ENCODE measurements at places on chromosomes 12 and 14. TPM values are rescaled to one million over a fixed set of nuclear protein-coding genes. Genes with fewer than 3 reads are reported as not detected.

Gene PSME2
- 165 TPM for total RNA-seq

DNA sequence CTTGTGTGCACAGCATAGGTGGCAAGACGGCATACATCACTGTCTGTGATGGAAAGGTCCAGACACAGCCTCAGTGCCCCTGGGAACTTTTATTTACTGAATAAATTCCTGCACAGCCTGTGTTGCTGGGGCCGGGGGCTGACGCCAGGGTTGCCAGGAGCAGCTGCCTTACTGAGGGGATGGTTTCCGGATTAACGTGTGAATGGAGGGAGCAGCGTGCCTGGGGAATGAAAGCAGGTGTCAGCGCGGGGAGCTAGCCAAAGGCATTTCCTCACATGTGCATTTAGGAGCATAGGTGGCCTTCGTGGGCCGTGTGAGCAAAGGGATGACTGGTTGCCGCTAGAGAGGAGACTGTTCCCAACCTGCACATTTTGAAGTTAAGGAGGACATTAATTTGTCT lies 41.6 kb downstream of the SFSWAP start:
- no peak for DNase-seq

- no peak for DNase-seq
Measured at GRCh38 chr14:102776761-102777710, at the start of gene TRAF3. TSS of gene TRAF3 (plus strand) at chr14:102777449. CDS start at chr14:102870202, 92,753 bp downstream.

DNA sequence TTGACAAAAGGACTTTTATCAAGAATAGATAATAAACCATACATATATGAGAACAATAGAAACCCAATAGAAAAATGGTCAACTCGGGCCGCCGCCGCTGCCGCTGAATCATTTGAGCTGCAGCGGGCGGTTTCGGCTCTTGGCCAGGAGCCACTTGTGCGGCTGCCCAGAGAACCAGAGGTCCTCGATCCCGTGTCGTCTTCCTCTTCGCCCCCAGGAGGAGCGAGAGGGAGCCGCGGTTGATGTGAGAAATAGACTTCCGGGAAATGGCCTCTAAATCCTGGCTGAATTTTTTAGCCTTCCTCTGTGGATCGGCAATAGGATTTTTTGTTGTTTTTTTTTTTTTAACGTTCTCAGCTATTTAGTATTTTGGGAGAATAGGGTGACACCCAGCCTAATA lies 44.8 kb downstream of the CPSF6 start:
- DNase-seq = no peak

GRCh38 chr14:34098045-34098984 lies 147.4 kb upstream of the EGLN3 start:
- peak; percentile 29 for DNase-seq

Gene AICDA
- total RNA-seq = not detected

Gene KANSL2
- total RNA-seq = 32.3 TPM

DNA sequence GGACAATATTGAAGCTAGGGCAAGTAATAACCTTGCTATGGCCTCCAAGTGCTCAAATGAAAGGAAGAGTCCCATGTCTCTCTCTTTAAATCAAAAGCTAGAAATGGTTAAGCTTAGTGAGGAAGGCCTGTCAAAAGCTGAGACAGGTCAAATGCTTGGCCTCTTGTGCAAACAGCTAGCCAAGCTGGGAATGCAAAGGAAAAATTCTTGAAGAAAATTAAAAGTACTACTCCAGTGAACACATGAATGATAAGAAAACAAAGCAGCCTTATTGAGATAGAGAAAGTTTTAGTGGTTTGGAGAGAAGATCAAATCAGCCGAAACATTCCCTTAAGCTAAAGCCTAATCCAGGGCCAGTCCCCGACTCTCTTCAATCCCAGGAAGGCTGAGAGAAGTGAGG lies 84.1 kb upstream of the PLEKHA5 start:
- no peak for DNase-seq

DNA sequence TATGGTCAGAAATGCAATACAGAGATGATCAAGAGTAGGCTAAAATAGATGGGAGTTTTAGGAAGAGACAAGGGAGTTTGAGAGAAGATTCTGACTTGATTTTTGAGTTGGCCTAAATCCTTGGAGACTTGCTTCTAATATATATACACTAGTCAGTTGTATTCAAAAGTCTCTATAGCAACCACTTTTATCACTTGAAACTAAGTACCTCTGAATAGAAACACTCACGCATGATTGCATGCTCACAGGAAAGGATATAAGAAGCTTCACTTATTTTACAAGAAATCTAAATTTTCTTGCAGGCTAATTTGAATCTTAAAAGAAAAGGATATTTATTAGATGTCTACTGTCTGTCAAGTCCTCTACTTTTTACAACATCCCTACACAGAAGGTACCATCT lies 316.8 kb downstream of the SNAPC1 start:
- DNase-seq = no peak

- no peak for DNase-seq
Measured at GRCh38 chr12:121628037-121628436, 1.7 kb downstream of the ORAI1 start.

Gene PLEKHD1
- total RNA-seq = not detected

DNA sequence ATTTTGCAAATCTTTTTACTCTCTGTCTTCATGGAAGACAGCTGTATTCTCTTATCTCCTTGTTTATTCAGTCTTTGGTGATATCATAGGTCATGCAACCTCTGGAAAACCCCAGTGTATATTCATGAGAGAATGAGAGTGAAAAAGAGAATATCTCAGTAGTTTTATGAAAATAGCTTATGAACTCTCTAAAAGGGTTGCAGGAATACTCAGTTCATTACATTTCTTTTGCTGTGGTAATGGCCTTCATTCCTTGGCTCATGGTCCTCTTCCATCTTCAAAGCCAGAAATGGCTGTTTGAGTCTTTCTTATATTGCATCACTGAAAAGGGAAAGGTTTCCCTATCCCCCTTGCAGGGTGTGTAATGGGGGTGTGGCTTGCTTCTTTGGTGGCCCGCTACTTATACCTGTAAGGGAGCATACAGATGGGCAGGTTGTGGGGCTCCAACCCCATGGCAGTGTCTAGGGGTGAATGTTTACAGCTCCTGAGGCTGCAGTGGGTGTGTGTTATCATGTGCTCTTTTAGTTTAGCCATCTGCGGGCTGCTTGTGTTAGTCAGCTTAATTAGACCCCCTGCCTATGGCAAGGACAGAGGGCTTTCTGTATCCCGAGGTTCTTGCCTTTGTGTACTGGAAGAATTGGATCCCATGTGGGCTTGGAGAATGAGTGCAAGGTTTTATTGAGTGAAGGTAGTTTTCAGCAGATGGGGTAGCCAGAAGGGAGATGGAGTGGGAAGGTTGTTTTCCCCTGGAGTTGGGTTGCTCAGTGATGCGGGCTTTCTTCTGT lies 150.2 kb downstream of the CCDC91 start:
- no peak for DNase-seq

DNA sequence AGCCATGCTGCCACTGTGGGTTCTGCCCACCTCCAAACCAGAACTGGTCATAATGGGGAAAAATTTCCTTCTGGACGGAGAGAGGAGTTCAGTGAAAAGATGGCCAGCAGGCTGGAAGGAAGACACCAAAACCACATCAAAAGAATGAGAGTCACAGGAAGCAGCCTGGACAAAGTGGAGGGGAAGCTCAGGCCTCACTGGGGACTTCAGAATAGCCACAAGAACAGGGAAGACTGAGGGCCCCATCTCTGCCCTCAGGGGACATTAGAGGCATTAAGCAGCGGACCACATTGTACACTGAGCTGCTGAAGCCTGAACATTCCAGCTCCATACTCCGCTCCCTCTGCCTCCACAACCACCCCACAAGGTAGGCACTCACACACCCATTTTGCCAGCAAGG lies 119.6 kb upstream of the COCH start:
- no peak for DNase-seq

- no peak for DNase-seq
Measured at GRCh38 chr12:96354844-96355534, 45.2 kb downstream of the CDK17 start.

DNA sequence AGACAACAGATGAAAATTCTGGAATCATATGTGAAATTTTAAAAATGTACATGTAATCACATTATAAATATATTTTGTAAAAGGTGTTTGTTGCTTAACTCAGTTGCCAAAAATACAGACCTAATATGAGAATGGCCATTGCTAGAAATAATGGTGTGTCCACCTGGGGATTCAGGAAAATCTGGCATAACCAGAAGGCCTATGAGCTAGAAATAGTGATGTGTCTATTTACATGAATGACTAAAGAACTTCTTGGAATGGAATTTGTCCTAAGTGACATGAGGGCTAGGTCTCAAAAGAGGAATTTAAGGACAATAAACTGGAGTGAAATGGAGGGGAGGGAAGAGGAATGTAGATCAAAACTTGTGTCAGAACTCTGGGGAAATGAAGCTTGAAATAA lies 126.4 kb downstream of the PTPRR start:
- no peak for DNase-seq

Gene KLRD1
- 0.05 TPM for total RNA-seq

All from glomerular endothelial cell (primary cell).